Peyer's patch (tissue), 4 donors: ENCODE measurements at places on chromosomes 6 and 20. TPM values are rescaled to one million over a fixed set of nuclear protein-coding genes. Genes with fewer than 3 reads are reported as not detected.

DNA sequence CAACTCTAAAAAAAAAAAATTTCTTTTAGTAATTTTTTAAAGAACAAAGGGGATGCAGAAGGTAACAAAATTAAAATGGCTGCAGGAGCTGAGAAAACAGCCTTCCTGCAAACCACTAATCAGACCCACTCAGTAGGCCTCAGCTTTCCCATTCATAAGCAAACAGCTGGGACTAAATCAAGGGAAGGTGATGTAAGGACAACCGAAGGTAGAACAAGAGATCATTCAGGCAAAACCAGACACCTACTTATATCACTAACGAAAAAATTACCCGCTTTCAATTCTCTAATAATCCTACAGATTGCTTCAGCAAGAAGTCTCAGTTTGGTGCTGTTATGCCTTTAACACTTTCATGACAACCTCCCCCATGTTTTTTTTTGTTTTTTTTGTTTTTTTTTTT is 124.0 kb downstream of the ZMYND8 start:
- no peak for DNase-seq

Gene SLC2A10
- 19.0 TPM for total RNA-seq

Gene ATP9A
- total RNA-seq, result 73.1 TPM

DNA sequence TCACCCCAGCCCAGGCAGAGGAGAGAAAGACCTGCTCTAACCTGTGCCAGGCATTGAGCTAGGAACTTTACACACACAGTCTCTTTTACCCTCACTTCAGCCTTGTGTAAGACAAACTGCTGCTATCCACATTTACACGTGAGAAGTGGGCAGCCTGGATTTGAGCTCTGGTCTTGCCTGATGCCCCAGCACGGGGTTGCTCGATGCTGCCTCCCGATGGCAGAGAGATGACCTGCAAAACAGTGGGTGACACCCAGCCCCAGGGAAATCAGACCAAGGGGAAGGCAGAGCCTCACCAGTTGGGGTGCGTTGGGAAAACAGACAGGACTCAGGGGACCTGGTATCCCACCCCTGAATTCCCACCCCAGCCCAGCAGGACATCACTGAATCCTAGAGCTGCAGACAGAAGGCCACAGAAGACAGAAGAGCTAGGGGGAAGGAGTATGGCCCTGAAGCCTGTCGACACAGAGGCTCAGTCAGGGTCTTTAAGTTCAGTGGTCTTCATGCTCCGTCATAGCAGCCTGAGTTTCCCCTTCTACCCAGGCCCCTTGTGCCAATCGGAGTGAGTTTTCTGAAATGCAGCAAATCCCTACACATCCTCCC is 990 bp downstream of the BPI start:
- no peak for DNase-seq

Gene LY6G6D
- not detected for total RNA-seq

DNA sequence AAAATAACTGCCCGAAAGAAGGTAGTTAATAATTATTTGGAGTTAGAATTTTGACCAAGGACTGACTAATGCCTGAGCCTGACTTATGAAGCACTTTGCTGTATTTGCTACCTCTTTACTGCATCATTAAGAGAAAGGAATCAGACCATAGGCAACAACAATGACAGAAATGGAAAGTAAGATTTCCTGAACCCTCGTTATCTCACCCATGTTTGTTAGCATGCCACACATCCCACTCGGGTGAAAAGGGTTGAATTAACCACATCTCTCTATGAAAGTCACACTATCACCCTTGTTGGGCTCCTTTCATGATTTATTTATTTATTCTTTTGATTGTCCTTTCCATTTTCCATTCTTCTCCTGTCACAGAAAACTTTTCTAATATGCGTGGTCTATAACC is 59.6 kb downstream of the OLIG3 start:
- DNase-seq, result no peak

Gene OR2H1
- total RNA-seq, result not detected

GRCh38 chr20:57628047-57628961 is 8.1 kb upstream of the ZBP1 start:
- DNase-seq, result no peak

Gene TRIM15
- 81.8 TPM for total RNA-seq

- no peak for DNase-seq
Measured at GRCh38 chr6:142761756-142762155, 183.2 kb downstream of the HIVEP2 start.

DNA sequence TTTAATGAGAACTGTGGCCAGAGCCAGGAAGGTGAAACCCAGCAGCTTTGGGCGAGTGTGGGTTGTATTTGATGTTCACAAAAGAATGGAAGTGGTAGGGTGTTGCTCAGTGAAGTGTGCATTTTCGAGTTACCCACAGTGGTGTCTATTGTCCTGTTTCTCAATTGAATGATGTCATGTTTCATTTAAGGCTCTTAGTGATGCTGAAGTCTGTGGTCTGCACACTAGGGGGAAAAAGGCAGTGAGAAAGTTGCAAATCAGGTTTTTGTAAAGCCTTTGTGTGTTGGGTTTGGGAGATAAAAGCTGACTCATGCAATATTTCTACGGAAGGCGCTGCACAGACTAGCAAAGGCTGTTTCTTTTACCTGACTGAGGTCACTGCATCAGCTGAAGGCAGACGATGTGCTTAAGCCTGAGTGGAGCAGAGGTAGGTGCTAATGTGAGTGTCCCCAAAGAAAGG is 121.1 kb downstream of the PLEKHG1 start:
- DNase-seq, result no peak

DNA sequence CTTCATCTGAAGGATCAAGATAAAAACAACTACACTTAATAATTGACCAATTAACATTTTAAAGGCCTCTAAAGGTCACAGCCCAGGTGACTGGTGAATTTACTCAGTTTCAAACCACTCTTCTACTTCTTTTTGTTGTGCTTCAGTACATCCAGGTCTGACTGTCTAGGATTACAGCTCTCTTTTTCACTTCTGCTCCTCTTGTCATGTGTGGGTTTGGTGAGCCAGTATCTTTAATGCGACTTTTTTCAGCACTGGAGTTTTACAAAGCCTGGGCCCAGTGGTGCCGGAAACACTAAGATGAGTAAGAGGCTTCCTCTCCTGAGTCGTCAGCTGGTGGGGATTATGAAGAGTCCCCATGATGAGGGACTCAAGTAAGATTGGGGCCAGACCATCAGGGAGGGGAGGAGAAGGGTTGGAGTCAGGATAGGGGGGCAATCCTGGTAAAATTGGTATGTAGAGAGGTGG is 27.0 kb downstream of the HECA start:
- no peak for DNase-seq

DNA sequence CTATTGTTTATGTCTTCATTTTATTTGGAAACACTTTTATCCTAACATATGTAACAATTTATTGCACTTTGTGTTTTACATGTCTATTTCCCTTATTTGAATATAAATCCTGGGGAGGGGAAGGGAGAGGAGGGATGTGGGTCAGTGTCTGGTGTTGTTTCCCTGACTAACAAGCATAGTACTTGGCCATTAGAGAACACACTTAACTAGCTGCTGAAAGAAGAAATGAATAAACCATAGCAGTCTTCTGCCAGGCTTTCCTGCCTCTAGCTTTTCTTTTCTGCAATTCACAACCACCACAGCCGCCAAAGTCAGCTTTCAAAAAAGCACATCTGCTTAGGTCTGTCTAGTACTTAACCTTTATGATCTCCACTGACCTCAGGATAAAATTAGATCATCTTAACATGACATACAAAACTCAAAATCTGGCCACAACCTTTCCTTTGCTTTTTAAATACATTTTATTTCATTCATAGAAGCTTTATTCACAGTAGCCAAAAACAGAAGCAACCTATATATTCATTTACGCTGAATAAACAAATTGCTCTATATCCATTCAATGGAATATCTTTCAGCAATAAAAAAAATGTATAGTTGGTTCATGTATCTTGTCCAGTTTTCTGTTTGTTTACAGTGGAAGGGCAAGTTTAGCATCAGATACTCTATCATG is 16.3 kb downstream of the PDSS2 start:
- DNase-seq, result no peak

DNA sequence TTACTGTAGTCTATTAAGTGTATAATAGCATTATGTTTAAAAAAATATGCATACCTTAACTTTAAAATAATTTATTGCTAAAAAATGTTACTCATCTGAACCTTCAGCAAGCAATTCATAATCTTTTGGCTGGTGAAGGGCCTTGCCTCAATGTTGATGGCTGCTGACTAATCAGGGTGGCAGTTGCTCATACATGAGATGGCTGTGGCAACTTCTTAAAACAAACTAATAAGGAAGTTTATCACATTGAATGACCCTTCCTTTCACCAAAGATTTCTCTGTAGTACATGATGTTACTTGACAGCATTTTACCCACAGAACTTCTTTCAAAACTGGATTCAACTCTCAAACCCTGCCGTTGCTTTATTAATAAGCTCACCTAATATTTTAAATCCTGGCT is 84.0 kb downstream of the TASP1 start:
- no peak for DNase-seq

Gene DDO
- 9.8 TPM for total RNA-seq

DNA sequence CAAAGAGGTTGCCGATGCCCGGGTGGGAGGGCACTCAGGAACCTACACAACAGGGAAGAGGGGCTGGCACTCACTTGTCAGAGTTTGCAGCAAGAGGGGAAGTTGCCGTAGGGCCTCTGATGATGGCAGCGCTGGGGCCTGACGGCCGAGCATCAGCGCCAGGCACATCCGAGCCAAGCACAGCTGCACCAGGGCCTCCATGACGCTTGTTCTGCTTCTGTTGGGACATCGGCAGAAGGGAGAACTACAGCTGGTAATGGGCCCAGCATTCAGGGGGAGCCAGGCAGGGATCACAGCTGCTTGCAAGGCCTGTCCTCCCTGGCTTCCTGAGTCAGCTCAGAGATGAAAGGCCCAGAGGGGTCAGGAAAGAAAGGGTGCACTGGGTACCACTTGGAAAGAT is 367.7 kb downstream of the CDH4 start:
- DNase-seq, result no peak

DNA sequence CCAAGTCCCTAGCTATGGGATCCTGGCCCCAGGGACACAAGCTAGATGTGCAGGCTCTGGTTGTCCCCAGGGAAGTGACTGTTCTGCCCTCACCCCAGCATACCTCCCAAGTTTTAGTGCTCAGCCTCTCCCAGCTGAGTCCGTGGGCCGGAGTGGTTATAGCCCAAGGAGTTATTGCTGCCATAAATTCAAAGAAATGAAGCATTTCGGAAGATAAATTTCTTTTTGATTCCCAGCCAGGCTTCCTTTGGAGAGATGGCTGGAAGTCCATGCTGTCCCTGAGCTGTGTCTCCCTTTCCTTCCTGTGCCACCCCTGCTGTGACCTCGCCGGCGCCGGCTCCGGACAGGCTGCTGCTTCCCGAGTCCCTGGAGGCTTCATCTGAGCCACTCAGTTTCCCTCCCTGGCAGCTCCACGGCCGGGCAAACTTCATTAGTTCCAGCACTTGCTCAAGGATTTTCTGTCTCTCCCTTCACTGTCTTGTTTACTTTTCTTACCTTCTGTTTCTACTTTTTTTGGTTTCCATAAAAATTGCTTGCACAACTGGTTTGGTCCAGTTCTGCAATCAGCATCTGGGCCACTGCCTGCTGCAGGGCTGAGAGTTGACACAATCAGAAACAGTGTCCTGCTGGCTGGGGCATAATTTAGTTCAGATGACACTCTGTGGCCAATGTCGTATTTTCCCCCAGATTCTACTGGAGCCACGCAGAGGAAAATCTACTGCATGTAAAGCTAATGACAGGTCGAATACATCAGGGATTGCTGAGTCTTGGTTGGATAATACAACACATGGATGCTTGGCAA is 225.5 kb downstream of the SYNDIG1 start:
- peak; percentile 30 for DNase-seq

DNA sequence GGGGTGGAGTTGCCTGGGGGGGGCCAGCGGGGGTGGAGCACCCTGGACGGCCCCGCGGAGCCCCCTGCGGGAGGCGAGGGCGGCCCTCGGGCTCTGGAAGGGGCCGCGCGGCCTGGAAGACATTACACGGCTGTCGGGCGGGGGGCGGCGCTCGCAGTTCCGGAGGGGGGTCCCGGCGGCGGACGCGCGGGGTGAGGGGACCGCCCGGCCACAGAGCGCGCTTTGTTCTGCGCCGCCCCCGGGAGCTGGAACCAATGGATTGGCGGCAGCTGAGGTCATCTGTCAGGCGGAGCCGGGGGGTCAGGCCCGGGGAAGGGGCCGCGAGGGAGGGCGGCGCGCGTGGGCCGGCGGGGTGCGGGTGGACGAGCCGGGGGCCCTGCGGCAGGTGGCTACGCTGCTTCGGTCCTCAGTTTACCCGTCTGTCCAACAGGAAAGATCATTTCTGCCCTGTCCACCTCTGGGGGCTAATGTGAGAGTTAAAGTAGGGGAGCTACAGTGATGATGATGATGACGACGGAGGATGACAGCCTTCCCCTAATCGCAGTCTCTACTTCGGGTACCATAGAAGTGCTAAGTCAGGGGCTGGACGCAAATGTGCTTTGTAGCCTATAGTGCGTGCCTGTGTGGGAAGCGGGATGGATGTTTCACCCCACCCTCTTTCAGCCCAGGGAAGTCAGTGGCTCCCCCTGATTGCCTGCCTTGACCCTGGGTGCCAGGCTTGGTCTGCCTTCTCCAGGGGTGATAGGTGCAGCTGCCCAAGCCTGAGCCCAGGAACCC is 10.4 kb downstream of the SRXN1 start:
- no peak for DNase-seq

GRCh38 chr6:11350294-11350693 is 117.8 kb upstream of the NEDD9 start:
- DNase-seq, result no peak

GRCh38 chr20:24738981-24739633 is 210.0 kb upstream of the CST7 start:
- no peak for DNase-seq

DNA sequence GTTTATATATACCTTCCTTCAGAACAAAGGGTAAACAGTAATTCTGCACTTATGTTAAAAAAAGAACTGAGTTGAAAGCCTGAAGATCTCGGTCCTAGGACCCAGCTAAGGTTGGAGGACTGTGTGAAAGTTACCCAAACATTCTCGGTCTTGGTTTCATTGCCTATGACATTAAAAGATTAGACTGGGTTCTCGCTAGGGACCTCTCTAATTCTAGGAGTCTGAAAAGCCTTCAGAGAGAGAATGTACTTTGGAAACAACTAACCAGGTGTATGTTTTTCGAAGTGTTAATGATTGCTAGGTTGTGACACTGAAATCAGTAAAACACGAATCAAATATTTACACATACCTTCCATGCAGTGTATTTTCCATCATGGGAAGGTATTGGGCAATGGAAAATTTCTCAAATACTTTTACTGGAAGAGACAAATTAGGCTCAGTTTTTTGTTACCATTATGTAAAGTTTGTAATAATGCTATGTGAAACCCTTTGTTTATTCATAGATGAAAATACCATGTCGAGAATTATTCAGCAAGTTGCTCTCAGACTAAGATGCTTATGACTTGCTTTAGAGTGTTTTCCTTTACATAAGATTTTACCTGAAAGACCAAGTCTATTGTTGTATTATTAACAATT is 113.7 kb upstream of the LOC128125822 start:
- DNase-seq, result no peak

Gene LRRN4
- total RNA-seq, result not detected

Gene NRSN1
- total RNA-seq, result not detected

DNA sequence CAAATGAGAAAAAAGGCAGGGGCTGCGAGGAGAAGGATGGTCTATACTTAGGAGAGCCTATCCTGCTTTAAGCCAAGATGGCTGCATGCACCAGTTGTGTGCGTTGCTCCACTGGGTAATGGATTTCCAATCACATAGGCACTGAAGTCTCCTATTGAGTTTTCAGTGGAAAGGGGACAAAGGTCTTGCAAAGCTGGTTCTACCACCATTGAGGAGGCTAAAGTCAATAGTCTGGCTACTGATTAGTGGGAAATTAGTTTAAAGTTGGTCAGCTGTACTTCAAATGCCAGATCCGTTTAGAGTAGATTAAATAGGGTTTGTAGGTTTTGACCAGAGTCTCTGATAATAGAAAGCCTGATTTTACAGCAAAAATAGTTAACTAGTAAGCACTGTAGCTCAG is 104.9 kb downstream of the SESN1 start:
- DNase-seq, result no peak

Gene SLC12A5
- total RNA-seq, result not detected
